ENCODE measurements at places on chromosomes 11 and 22. TPM values are rescaled to one million over a fixed set of nuclear protein-coding genes. Genes with fewer than 3 reads are reported as not detected.

DNA sequence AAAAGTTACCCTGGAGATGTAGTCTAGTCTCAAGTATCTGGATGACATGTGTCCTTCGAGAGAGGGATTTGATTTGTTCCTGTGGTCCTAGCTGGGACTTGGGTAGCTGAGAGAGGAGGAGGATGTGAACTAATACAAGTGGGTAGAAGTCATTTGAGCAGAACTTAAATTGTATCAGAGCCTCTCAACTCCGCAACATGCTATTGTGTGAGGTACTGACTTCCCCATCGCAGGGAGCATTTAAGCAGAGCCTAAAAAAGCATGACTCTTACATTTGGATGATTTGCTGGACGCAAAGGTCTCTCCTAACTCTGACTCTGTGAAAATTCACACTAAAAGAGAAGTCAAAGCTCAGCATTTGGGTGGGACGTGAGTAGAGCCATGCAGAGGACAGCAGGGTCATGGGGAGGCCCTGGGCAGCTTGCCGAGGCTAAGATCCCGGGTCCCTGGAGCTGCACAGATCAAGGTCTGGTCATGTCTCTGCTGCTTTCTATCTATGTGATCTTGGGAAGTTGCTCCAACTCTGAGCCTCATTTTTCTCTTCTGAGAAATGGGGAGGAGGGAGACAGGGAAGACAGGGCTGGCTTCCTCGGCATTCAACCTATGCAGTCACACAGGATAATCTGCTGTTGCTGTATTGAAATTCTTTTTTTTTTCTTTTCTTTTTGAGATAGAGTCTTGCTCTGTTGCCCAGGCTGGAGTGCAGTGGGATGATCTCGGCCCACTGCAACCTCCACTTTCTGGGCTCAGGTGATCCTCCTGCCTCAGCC lies 44.9 kb downstream of the CD82 start:
- DNase-seq: no peak

- DNase-seq: no peak
Measured at GRCh38 chr11:88680806-88681205, 343.3 kb upstream of the CTSC start.

GRCh38 chr11:47723041-47723440 lies 7.9 kb upstream of the AGBL2 start:
- DNase-seq: no peak

DNA sequence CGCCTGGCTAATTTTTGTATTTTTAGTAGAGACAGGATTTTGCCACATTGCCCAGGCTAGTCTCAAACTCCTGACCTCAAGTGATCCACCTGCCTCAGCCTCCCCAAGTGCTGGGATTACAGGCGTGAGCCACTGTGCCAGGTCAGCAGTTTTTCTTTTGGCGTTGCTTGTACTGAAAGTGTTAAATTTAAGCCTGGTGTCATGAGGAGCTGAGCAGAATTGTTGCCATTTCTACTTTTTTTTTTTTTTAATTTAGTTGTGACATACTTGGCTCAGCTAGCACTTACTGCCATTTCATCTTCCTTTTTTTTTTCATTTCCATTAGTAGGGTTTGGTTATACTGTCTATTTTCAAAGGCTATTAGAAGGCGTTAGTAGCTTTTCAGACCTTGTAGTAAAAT lies 10.7 kb downstream of the TAB1 start:
- DNase-seq: no peak

DNA sequence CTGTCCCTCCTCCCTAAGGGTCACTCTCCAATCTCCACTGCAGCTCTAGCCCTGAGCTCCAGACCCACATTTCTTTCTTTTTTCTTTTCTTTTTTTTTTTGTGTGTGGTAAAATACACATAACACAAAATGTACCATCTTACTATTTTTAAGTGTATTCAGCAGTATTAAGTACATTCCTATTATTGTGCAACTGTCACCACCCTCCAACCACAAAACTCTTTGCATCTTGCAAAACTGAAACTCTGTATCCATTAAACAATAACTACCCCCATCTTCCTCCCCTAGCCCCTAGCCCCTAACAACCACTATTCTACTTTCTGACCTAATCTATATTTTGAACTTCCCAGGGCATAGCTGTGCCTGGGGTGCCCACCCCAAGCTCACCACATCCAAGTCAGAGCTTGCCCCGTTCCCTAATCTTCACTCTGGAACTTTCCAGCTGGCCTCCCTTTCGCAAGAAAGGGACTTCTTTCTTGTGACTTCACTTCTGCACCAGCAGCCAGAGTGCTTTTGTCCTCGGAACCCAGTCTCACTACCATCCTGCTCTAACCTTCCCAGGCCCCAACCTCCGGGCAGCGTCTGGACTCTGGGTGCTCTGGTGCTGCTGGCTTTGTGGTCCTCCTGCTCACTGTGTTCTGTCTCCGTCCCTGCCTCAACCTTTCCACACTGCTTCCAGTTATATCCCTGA lies 30.7 kb downstream of the PARVG start:
- DNase-seq: no peak

GRCh38 chr11:32829157-32829679 lies 509 bp upstream of the PRRG4 start:
- DNase-seq: peak; percentile 40

KLHDC7B gene
- total RNA-seq: 0.92 TPM

SCUBE2 gene
- total RNA-seq: 14.2 TPM
